ENCODE measurements at places on chromosomes 12 and 14.

DNA sequence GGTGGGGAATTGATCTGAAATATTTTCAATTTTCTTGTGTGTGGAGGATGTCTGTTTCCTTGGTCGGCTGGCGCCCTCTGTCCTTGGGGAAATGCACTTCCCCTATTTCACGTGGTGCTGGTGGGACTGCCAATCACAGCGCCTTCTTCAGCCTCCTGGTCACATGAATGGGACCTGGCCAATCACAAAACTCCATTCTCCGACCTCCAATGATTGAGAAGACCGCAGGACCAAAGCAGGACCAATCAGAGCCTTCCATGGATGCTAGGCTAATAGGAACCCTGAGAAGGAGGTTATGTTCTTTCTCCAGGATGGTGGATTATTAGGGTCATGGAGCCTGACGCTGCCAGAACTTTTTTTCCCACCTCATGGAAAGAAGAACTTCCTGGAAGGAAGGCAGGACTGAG, 188.7 kb downstream of the TTC8 start:
- no peak for DNase-seq

- no peak for DNase-seq
Measured at GRCh38 chr12:96350982-96351381, 49.3 kb downstream of the CDK17 start.

DNA sequence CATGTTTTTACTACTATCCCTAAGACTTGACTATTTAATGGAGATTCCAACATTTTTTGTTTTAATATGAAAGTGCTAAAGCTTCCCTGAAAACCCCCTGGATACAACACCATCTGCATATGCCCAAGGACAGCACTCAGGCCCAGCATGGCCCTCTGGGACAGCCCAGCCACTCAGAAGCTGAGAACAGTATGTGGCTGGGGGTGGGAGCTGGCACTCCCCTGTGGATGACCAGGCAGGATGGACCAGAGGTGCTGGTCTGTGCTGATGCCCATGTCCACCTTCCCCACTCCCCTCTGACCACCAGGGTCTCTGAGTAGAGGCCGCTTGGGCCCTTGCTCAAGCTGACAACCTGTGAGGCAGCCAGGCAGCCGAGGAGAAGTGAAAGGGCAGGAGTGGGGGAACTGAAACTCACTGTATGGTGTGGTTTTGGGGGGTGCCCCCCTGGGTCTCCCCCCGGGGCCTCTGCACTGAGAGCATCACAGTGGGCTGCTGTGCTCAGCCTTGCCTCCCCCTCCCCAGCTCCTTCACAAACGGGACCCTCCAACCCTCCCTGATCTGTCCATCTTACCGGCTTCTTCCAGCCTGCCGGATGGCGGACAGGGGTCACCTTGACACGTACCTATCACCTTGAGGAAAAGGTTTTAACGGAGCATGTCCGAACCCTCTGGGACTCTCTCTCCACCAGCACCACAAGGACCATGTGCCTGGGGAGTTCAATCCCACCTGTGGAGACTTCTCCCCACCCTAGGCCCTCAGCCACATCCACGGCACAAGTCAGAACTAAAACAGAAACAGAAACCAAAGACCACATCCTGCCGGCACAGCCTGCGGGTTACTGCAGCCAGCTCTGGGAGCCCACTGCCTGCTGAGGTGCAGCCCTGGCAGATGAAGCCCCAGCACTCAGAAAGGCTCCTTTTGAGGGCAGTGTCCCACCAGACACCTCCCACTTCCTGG, at the start of gene TMEM229B:
TMEM229B (minus strand) TSS at position 785 of the 957 bp plus-strand sequence. CDS start 14,798 bp downstream, outside the sequence.
- peak; percentile 78 for DNase-seq

GRCh38 chr14:65412856-65413738, 567 bp downstream of the FUT8 start:
- DNase-seq, result peak; percentile 77

DNA sequence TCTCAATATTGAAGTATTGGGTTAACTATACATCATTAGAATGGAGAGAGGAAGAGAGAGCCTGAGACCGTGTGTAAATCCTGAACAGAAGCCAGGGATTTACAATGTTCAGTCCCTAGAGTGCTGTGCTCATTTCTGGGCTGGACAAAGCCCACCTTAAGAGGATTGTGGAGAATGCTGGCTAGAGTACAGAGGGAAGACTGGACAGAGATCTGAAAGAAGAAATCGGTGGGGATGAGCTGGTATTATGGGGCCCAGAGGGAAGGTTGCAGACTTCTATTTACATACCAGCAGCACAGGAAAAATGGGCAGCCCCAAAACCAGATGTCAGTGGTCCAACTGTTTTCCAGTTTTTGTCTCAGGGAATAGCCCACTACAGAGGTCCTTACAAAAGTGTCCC, 42.3 kb downstream of the RTN1 start:
- DNase-seq, result no peak

GRCh38 chr14:50340963-50341362, 28.8 kb downstream of the DMAC2L start:
- no peak for DNase-seq

DNA sequence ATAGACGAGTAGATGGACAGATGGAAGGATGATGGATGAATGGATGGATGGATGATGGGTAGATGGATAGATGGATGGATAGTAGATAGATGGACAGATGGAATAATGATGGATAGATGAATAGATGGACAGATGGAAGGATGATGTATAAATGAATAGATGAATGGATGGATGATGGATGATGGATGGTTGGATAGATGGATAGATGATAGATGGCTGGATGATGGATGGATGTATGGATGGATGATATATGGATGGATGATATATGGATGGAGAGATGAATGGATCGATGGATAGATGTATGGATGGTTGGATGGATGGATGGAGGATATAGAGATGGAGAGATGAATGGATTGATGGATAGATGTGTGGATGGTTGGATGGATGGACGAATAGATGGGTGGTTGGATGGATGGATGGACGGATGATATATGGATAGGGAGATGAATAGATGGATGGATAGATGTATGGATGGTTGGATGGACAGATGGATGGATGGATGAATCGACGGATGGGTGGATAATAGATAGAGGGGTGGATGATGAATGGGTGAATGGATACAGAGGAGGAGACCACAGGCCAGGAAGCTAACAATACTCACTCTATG, 19.3 kb downstream of the TRPV4 start:
- DNase-seq, result no peak

DNA sequence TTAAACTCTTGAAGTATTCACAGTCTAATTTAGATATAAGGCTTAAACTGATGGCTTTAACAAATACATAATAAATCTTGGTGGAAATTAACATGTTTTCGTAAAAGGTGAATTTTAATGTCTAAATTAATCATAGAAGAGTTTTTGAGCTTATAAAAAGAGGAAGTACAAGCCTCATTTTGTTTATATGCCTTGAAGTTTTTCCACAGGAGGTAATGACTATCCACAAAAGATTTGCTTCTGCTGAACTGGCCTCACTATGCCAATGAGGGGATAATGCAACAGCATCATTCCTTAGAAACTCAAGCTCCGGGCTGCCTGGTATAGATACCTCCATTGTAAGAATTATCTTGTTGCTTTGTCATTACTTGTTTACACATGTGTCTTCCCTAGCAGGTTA, 175.6 kb downstream of the DUSP6 start:
- DNase-seq, result no peak

GRCh38 chr12:71007020-71007419, 86.5 kb upstream of the PTPRR start:
- DNase-seq, result no peak

GRCh38 chr12:105431537-105432100, 101.1 kb downstream of the C12orf75 start:
- DNase-seq, result no peak

- peak; percentile 14 for DNase-seq
Measured at GRCh38 chr14:101191721-101192660, 288.5 kb upstream of the RTL1 start.

DNA sequence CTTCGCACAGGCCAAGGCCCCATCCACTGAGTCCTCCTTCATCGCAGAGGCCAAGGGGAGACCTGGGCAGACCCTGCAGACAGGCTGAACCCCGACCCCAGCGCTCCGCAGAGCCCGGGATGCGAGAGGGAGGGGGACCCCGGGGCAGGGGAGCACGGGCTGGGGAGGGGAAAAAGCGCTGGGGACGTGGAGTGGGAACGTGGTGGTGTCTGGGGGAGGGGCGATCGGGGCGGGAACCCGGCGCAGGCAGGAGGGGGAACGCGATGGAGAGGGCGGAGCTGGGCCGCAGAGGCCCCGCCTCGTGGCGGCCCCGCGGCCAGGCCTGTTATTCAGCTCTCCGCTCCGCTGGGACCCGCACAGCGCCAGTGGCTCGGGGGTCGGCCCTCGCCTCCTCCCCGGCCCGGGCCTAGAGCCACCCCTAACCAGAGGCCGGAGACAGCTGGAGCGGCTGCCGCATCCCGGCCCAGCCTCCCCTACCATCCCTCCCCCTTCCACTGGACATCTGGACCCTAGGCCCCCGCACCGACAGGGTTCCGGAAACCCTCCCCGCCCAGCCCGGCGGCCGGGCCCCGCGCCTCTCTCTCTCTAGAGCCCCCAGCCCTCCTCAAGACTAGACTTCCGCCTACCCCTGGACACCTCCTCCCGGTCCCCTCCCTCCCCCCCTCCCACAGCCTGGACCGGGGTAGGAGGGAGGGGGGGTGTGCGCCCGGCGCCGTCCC, at the start of gene ARHGEF25:
ARHGEF25 (plus strand) TSS at position 328 of the 719 bp plus-strand sequence. CDS start 460 bp downstream, outside the sequence.
- peak; percentile 74 for DNase-seq

DNA sequence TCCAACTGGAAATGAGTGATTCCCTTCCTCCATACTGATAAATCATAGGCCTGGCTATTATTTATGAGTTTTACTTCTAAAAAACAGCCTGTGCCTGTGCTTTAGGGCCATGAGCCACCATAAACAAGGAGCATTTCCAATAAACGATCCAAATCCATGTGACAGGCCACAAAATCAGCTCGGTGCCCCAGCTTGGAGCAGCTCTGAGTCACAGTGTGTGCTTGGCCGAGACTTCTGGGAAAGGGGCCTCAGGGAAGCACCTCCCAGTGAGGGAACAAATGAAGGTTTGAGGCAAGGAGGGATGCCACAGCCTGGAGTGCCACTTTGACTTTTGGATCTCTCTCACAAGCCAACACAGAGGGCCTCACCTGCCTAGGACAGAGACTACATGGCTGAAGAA, 190.4 kb downstream of the NTF3 start:
- DNase-seq, result no peak

DNA sequence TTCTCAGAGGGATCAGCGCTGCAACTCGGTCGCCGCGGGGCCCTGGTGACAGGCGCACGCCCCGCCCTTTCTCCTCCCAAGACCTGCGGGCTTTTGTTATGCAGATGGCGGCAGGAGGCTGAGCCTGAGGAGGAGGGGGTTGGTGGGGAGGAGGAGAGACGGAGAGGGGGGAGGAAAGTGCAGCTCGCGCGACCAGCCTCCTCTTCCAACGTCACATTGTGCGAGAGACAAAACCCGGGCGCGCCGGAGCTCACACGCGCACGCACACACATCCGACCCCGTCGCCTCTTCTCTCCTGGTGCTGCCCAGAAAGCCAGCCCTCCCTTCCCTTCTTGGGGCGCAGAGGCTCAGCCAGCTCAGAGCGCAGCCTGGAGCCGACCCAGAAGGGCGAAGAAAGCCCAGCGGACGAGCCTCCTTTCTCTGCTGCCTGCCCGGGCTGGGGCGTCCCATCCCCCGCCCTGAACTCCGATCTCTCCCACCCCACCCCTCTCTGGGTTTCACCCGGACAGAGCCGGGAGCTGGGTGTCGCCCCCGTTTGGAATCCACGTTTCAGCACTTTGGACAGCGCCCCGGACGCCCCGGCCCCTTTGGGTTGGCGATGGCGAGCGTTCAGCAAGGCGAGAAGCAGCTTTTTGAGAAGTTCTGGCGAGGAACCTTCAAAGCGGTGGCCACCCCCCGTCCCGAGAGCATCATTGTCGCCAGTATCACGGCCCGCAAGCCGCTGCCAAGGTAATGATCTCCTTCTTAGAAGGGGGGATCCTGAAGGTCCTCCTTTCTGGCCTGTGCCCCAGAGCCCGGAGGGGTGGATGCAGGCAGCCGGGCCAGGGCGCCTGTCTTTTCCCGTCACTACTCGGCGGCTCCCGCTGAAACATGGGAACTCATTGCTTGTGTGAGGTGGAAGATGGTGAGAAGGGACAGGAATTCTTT, at the start of gene SRRM4:
SRRM4 (plus strand) TSS at position 257 of the 927 bp plus-strand sequence; CDS start at position 599, 342 bp downstream.
- DNase-seq, result peak; percentile 25

GRCh38 chr12:3568695-3569094, 77.7 kb downstream of the PRMT8 start:
- no peak for DNase-seq

- no peak for DNase-seq
Measured at GRCh38 chr14:60815371-60815770, 80.8 kb downstream of the MNAT1 start.

GRCh38 chr12:65536351-65536750, 257.9 kb downstream of the MSRB3 start:
- DNase-seq, result no peak

GRCh38 chr14:103543140-103543539, 14.1 kb downstream of the TRMT61A start:
- no peak for DNase-seq

- DNase-seq, result no peak
Measured at GRCh38 chr12:77299910-77300669, 234.7 kb upstream of the E2F7 start.

- no peak for DNase-seq
Measured at GRCh38 chr12:119749666-119750065, 81.7 kb downstream of the PRKAB1 start.

DNA sequence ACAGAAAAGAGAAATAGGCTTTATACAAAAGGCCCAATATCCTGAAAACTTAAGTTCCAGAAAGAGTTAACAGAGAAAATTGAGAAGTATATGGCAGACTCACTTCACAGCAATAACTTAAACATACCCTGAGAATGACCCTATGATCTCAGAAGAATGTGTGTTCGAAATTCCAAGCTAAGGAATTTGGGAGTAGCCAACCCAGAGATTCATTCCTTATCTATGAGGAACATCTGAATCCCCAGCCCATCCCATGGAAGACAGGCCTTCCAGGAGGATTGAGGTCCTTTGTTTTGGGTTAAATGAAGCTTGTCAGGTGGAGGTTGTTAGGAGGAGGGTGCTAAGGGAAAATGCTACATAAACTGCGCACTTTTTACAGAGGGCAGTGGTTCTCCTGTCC, 7.5 kb upstream of the SAV1 start:
- DNase-seq, result no peak

DNA sequence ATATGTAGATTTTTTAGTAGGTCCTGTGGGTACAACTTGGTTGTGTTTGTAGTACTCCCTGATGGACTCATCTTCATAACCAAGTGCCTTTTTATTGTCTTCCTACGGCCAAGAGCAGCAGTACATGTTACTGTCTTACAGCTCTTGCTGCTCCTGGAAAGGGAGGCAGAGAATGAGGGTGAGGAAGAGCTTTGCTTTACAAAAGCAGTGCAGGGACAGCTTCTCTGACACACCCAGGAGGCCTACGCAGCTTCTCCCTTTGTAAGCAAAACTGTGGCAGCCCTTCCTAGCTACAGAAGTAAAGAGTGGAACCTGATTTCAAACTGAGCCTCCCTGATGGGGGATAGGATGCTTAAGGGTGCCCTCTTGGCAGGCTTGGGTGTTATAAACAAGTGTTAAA, 18.6 kb downstream of the MYRFL start:
- no peak for DNase-seq

- no peak for DNase-seq
Measured at GRCh38 chr12:75982169-75982564, 49.4 kb downstream of the PHLDA1 start.

- peak; percentile 61 for DNase-seq
Measured at GRCh38 chr12:50220363-50220995, 53.3 kb upstream of the CERS5 start.
